ENCODE measurements at places on chromosomes 12 and 14. TPM values are rescaled to one million over a fixed set of nuclear protein-coding genes. Genes with fewer than 3 reads are reported as not detected.

DNA sequence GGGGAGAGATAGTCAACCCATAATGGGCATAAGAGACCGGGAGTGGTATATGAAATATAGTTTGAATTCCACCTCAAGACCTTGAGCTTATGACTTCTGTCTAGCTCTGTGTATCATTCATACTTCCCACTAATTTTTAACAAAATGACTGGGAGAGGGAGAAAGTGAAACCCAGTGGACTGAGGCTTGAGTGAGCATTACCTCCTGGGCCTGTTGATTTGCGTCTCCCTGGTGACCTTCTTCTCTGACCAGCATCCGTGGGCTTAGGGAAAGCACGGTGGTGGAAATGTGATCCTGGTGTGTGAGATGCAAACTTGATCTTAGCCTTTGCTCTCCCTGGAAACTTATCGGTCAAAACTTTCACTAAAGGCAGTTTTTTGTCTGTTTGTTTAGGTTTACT lies 207.9 kb upstream of the BCL2L14 start:
- H3K27me3 ChIP-seq: no peaks in the 10 kb centered on the region
- H3K4me1 ChIP-seq: no peaks in the 10 kb centered on the region
- H3K27ac ChIP-seq: no peak overlapping the region
- no peak for DNase-seq
- peaks cover 20% of the 10 kb centered on the region for H3K36me3 ChIP-seq
- H3K4me3 ChIP-seq: no peak overlapping the region

- H3K4me3 ChIP-seq: no peak overlapping the region
- no peaks in the 10 kb centered on the region for H3K4me1 ChIP-seq
- no peaks in the 10 kb centered on the region for H3K27me3 ChIP-seq
- no peak overlapping the region for H3K27ac ChIP-seq
- H3K36me3 ChIP-seq: peaks cover 5% of the 10 kb centered on the region
Measured at GRCh38 chr12:57803319-57803893, 15.1 kb downstream of the AVIL start.

DNA sequence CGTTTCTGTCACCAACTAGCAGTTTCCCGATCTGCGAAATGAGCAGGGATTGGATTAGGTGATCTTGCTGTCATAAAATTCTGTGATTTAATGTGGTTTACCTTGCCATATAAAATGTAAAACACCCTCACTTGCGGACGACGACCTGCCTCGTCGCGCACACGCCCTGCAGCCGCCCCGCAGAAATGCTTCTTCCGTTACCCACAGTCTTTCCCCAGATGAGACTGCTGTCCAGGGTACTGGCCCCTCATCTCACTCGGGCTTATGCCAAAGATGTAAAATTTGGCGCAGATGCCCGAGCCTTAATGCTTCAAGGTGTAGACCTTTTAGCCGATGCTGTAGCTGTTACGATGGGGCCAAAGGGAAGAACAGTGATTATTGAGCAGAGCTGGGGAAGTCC lies 17.7 kb upstream of the FOXJ2 start:
- DNase-seq: no peak
- no peak overlapping the region for H3K27ac ChIP-seq
- H3K4me3 ChIP-seq: no peak overlapping the region
- H3K36me3 ChIP-seq: no peaks in the 10 kb centered on the region
- peaks cover 6% of the 10 kb centered on the region for H3K27me3 ChIP-seq
- no peaks in the 10 kb centered on the region for H3K4me1 ChIP-seq

DNA sequence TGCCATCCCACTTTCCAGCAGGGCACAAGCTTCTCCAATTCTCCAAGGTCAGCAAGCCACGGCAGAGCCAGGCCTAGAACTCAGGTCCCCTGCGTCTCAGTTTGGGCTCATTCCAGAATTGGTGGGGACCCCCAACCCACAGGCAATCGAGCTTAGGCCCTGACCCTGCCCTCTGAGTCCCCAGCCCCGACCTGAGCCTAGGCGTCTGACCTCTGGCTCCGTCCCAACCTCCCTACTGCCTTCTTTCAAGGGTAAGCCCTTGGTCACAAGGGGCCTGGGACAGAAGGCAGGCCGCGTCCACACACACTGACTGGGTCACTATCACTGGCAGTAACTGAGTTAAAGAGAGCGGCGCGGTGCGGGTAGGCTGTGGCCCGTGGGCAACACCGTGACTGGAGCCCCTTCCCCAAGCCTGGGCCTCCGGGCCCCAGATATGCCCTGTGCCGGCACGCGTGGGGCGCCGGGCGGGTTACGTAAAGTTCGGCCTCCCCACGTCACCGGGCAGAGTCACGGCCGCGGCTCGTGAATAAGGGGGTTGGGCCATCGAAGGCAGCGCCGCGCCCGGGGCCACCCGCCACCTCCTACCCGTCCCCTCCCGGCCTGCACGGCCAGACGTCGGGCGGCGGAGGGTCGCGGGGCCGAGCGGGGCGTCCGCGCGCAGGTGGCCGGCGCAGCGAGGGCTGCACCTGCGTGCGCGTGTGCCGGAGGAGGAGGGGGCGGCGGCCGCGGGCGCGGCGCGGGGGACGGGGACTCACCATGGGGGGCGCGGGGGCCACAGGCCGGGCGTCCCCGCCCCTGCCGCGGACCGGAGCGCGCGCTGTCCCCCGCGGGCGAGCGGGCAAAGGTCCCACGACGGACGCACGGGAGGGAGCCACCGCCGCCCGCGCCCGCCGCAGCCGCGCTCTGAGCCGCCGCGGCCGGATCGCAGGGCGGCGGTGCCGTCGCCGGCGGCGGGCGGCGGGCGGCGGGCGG lies 516 bp downstream of the ANKRD9 start:
- H3K27ac ChIP-seq: no peak overlapping the region
- peak overlapping the region; percentile 27 for H3K4me3 ChIP-seq
- H3K36me3 ChIP-seq: no peaks in the 10 kb centered on the region
- DNase-seq: no peak

KLRG1 gene
- 2.1 TPM for total RNA-seq

Data from GM12878 (cell line).